Large intestine (tissue), 12 donors: ENCODE measurements at places on chromosomes 11 and 22.

DNA sequence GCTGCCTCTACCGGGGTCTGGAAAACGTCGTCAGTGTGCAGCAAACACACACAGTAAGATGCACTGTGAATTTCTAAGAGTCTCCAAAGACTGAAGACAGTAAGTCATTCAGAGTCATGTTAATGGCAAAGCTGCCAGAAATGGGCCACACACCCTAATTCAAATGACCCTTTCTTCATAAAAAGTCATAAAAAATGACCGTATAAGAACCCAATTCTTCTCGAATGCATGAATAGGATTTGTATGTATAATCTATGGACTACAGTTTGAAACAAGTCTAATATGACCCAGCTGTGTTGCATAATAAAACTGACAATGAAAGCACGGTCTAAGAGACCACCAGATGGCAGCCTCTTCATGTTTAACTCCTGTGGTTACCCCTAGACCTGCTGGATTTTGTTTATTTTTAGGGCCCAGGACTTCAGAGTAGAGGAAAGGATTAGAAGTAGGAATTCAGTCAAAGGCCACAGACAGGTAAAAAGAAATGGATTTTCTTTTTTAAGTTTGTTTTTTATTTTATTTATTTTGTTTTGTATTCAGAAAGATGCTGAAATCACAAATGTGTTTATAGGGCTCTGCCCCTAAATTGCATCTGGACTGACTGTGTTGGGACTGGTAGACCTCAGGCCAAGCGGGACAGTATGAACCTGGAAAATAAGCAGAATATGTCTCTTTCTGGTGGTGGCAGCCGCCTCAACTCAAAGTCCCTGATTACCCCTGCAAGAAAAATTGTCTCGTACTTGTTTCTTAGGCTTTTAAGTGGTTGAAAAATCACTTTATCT lies 32.1 kb upstream of the SLC5A12 start:
- H3K27ac ChIP-seq: no peak overlapping the region
- H3K4me1 ChIP-seq: peaks cover 8% of the 10 kb centered on the region
- DNase-seq: peak; percentile 58
- no peak overlapping the region for H3K4me3 ChIP-seq
- H3K27me3 ChIP-seq: no peaks in the 10 kb centered on the region

DNA sequence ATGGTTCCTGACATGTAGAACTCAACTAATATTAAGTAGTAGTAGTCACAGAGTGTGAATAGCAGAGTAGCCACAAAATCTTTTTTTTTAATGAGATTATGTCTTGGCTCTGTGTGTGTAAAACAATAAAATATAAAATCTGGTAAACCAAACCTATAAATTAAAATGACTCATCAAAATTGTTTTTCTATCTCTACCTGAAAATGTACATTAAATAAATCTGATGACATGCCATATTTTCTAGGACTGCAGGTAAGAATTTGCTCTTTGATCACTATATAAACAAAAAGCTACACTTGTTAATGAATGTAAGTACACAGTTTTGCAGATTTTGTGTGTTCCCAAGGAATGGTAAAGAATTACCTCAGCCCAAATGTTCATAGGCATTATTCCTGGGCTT lies 1231.5 kb downstream of the JRKL start:
- H3K4me1 ChIP-seq: no peaks in the 10 kb centered on the region
- H3K27ac ChIP-seq: no peak overlapping the region
- H3K4me3 ChIP-seq: no peak overlapping the region

- no peaks in the 10 kb centered on the region for H3K36me3 ChIP-seq
- peak; percentile 19 for DNase-seq
- H3K4me3 ChIP-seq: no peak overlapping the region
- no peaks in the 10 kb centered on the region for H3K4me1 ChIP-seq
- no peak overlapping the region for H3K27ac ChIP-seq
- no peaks in the 10 kb centered on the region for H3K27me3 ChIP-seq
Observed at GRCh38 chr11:71420455-71421241, 27.5 kb downstream of the DHCR7 start.

- no peaks in the 10 kb centered on the region for H3K27me3 ChIP-seq
- no peaks in the 10 kb centered on the region for H3K4me1 ChIP-seq
Observed at GRCh38 chr11:86818462-86819192, 18.3 kb downstream of the PRSS23 start.

- H3K36me3 ChIP-seq: no peaks in the 10 kb centered on the region
- no peaks in the 10 kb centered on the region for H3K27me3 ChIP-seq
- H3K4me3 ChIP-seq: no peak overlapping the region
- no peaks in the 10 kb centered on the region for H3K4me1 ChIP-seq
Observed at GRCh38 chr11:87258171-87258833, 220.6 kb downstream of the TMEM135 start.

GRCh38 chr11:69969890-69970784 lies 108.0 kb upstream of the ANO1 start:
- DNase-seq: no peak
- peaks cover 6% of the 10 kb centered on the region for H3K27me3 ChIP-seq
- H3K4me3 ChIP-seq: no peak overlapping the region
- no peak overlapping the region for H3K27ac ChIP-seq

DNA sequence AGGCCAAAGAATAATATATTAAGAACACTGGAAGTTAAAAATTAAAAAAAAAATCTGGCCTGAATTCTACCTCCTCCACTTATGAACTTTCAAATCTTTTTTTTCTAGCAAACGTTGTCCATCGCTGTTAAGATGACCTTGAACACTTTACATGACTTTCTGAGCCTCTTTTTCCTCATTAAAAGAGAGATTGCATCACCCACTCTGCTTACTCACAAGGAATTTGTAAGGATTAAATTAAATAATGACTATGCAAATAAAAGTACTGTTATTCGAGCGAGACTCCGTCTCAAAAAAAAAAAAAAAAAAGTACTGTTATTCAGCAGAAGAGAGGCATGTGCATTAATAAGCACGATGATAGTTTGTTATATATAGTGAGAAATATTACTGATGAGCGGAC lies 285.1 kb upstream of the CCDC90B start:
- H3K27me3 ChIP-seq: no peaks in the 10 kb centered on the region
- no peaks in the 10 kb centered on the region for H3K4me1 ChIP-seq
- no peak overlapping the region for H3K4me3 ChIP-seq

- H3K27ac ChIP-seq: no peak overlapping the region
- peaks cover 47% of the 10 kb centered on the region for H3K36me3 ChIP-seq
- H3K4me3 ChIP-seq: no peak overlapping the region
- H3K4me1 ChIP-seq: no peaks in the 10 kb centered on the region
- no peak for DNase-seq
- H3K27me3 ChIP-seq: no peaks in the 10 kb centered on the region
Observed at GRCh38 chr22:40276996-40277823, 69.1 kb upstream of the ADSL start.

DNA sequence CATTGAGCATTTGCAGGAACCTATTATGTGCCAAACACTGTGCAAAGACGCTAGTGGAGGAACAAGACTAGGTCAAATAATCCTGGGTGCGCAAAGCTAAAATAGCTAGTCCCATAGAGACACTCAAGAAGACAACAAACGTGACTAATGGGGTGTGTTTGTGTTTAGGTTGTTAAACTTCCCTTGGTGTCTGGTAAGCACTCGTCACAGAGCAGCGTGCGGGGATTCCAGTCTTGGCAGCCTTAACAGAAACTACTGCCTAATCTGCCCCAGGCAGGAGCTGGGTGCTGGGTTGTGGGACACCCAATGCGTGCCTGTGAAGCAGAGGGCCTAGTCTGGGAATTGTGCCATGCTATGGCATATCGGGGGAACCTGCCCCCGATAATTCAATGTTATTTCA lies 10.8 kb upstream of the CALCB start:
- H3K27ac ChIP-seq: no peak overlapping the region
- H3K4me3 ChIP-seq: no peak overlapping the region
- peaks cover 3% of the 10 kb centered on the region for H3K27me3 ChIP-seq
- no peaks in the 10 kb centered on the region for H3K4me1 ChIP-seq
- H3K36me3 ChIP-seq: no peaks in the 10 kb centered on the region
- no peak for DNase-seq

DNA sequence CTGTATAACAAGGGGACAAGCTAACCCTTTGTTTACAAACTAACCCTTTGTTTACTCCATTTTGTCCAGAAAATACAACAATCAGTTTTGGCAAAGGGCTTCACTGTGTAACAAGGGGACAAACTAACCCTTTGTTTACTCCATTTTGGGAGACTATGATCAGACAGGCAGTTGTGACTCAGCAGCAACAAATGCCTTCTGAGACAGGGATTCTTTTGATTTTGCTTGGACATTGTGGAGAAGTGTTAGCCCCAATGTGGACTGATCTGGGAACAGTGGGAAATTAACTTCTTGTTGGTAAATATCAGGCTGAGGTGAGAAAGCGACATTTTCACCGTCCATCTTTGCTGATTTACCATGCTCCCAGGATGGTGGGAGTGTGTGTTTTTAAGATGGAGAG lies 983 bp downstream of the EHF start:
- H3K27ac ChIP-seq: no peak overlapping the region
- H3K4me3 ChIP-seq: no peak overlapping the region
- DNase-seq: no peak
- H3K27me3 ChIP-seq: no peaks in the 10 kb centered on the region
